NCI-H2081 (cell line): ENCODE measurements at places on chromosomes 7 and 10.

DNA sequence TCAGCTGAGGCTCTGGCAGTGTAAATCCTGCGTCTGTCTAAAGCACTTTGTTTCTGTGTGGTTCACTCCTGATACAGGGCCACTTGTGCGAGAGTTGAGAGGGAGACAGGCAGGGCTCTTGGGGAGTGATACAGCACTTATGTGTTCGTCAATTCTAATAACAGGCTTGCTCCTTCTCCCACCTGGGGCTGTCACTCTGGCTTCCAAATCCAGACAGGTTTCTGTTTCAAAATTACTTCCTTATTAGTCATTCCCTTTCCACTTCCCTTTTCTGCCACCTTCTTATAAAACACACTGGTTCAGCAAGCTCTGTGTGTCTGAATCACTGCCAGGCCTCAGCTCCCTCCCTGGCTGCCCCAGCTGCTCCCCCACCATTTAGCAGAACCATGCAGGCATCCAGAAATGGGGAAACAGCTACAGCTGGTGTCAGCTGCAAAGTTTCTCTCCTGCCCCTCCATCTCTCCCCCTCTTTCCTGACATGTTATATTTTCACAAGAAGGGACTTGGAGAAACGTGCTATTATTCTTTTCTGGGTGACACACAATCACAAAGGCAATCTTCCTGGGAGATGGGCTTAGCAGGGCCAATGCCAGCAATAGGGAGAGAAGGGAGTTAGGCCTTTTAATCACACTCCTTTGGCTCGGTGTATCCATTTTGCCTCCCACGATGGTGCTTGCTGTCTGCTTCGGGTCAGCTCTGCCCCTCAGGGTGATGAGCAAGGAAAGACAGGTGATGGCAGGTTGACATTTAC is 58.4 kb upstream of the ZNRF2 start:
- DNase-seq, result peak; percentile 86

GRCh38 chr7:142024547-142024946 is 28.9 kb downstream of the MGAM start:
- DNase-seq, result no peak

GRCh38 chr7:90645784-90646183 is 49.7 kb downstream of the CDK14 start:
- no peak for DNase-seq

GRCh38 chr10:34013235-34013634 is 678.8 kb upstream of the NRP1 start:
- DNase-seq, result no peak

DNA sequence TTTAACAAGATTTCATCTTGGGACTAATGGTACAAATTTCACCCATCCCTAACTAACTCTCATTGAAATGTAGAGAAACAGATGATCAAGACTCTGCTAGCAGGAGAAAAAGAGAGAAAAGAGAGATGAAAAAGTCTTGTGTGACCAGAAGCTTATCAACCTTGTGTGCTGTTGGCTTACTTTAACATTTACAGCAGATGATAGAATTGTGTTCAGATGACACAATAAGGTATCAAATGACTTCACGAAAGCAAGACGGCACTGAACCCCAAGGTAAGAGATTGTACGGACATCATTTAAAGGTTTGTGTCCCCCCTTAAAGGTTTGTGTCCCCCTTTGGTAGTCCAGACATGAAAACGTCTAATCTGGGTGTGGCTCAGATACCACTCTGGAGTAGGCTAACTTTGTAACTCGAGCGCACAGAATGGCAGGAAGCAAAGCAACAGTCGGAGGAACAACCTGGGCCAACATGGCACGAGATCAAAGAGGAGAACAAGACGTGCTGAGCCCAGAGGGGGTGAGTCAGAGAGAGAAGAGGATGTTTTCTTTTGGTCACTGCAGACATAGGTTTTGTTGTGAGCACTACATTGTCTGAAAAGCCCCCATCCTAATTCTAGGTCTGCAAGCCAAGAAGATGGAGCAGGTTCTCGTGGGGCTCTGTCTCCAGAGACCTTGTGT is 10.4 kb upstream of the LMBR1 start:
- DNase-seq, result no peak

DNA sequence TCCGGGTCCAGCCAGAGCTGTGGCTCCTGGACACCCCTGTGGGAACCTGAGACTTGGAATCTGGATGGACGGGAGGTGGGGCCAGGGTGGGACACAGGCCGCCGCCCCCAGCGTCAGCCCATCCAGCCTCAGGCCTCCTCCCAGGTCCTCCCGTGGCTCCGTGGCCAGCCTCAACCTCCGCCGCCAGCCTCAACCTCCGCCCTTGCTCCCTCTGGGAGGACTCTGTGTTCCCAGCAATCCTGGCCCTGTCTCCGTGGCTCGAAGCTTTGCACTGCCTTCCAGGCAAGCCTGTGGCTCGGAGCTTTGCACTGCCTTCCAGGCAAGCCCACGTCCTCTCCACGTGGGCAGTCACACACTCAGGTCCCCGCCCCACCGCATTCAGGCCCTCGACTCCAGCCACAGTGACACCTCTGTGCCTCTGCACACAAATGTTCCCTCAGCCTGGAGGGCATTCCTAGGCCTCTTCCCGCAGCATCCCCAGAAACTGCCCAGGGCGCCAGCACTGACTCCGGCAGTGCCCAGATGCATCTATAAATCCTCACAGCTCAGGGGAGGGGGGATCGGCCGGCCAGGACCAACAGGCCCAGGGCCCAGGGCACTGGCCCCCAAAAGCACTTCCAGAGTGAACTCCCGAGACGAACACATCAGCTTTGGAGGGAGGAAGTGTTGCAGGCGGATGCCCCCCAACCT is 44.7 kb upstream of the PDGFA start:
- DNase-seq, result no peak

GRCh38 chr10:43124574-43125273 is 13.5 kb upstream of the CSGALNACT2 start:
- no peak for DNase-seq

- DNase-seq, result no peak
Observed at GRCh38 chr7:75018570-75019364, 54.3 kb downstream of the CASTOR2 start.

DNA sequence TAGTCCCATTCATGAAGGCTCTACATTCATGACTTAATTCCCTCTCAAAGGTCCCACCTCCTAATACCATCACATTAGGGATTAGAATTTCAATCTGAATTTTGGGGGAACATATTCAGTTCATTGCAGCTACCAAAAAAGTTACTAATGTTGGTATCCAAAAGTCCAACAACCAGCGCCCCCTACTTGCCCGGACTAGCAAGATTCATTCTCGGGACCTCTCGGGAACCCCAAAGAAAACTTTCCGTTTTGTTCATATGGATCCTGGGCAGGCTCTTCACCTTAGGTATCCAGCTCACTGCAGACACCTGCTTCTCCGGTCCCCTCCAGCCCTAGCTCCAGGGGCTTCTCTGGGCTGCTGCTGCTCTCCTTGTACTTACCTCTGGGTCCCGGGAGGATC is 8.9 kb upstream of the GRK5 start:
- no peak for DNase-seq

DNA sequence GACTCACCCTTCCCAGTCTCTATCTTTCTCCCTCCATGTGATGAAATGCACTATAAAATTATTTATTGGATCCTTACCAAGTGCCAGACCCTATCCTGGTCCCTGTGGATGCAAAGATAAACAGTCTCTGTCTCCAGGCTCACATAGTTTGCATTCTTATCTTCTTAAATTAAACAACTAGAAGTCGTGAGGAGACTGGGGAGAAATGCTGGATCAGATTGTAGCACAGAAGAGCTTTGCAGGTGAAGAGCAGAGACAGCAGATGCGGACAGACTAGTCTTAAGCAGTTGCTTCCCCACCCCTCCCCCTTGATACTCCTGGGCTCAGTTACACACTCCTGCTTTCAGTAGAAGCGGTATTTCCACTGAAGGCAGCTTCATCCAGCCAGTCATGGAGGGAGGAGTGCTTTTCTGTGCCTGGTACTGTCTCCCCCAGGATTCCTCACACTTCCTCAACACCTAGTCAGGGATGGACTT is 20.8 kb upstream of the CDK1 start:
- no peak for DNase-seq

DNA sequence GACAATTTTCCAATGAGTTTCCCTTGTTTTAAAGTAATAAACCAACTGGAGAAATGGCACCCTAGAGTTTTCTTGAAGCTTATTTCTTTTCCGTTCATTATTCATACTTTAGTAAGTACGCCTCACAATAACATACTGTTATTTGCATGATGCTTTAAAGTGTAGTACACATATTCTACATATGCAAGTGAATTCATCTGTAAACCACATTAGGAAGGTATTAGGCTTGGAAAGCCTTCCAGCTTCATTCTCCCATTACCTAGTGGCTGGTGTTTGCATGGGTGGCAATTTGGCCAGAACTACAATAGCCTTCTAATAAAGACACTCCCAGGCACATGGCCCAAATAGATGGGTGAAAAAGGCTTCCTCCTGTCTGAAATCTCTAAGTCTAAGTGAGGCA is 45.5 kb upstream of the KIAA1217 start:
- no peak for DNase-seq

GRCh38 chr10:80506189-80506575 is 31.5 kb upstream of the SH2D4B start:
- no peak for DNase-seq

DNA sequence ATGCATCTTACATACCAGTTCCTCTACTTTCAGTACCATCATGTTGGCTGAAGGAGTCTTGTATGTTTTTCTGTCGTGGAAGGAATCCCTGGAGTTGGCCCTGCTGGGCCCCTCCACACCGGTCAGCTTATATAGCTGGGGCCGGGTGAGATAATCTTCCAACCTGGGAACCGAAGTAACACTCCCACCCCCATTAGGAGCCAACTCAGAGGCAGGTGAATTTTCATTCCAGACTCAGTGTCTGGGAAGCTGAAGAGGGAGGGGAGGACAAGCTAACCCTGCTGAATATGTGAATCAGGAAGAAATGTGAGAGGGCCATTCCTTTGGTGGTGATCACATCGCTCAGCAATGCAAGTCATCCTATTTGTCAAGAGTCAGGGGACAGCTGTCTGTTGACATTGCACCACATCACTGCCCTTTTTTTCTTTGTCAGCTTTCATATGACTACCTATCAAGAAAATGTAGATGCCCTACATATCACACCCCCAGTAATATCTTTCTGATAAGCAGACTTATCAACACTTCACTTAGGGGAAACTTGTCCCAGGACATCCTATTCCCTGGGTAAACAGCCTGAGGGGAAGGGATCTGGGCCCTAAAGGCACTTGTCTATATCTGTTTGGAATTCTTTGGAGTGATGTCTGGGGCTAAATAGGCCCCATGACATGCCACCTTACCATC is at the start of gene ANKRD1:
TSS of gene ANKRD1 (minus strand) at position 102 of the 681 bp plus-strand sequence. CDS start at position 42, 60 bp downstream.
- no peak for DNase-seq

DNA sequence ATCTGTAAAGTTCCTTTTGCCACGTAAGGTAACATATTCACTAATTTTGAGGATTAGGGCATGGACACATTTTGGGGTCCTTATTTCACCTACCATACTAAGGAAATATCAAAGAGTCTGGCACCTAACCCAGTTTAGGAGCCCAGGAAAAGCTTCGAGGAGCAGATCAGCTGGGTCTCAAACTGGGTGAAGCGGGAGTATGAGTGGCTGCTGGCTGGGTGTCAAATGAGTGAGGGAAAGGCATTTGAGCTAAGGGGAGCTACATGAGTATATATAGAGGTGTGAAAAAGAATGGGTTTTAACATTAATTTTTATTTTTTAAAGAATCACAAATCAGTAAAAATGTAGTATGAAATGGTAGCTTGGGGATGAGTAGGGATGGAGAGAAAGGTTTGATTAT is 71.3 kb downstream of the MCU start:
- no peak for DNase-seq

DNA sequence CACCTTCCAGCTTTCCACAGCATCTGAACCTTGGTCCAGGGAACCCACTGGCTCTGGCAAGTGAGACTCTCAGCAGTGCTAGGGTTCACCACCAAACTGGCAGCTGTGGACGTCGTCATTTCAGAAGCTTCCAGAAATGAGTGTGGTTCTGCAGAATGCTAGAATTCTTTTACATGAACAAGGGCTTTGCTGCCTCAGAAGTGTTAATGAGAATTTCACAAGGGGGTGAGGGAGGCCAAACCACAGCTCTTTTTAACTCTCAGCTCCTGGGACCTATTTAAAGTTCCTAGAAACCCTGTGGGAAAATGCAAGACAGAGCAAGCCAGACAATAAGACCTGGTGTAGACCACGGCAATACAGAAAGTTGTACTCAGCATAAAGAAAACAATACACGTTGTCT is 129.3 kb upstream of the BET1 start:
- DNase-seq, result no peak

DNA sequence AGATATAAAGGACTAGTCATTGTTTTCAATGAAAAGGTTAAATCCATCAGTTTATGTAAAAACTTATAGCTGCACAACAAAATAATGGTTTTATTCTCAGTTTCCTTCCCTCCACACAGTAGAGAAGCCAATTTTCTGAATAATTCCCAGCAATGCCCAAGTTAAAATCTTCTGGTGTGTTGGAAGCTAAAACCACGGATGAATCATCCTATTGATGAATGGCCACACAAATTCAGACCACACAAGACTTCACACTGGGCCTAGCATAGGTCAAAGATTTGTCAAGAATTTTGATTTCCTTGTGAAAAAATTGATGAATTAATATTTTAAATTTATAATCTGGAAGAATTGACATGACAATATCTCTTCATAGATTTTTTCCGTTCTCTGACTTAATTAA is 617.6 kb downstream of the INHBA start:
- DNase-seq, result no peak
